Iris pigment epithelial cell (primary cell): ENCODE measurements at places on chromosomes 5 and 9.
A peak's percentile ranks its signal among the peaks of the same experiment; 100 is the strongest.

- no peak for DNase-seq
These were observed 40.5 kb downstream of the CDO1 start for GRCh38 chr5:115775999-115776398.

DNA sequence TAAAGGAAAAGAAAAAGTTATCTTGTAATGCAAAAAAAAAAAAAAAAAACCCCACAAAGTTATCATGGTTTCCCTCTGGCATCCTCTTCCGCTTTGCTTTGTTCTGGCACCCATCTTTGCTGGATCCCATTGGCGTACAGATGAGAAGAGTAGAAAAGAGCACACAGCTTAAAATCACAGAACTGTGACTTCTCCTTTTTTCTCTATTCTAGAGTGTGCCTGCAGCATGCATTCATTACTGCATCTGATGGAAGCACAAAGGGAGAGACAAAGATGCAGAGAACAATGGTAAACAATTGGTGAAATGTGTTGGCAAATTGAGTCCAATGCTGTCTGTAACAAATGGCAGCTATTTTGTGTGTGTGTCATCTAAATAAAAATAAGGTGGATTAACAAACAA, 440.8 kb upstream of the PIK3R1 start:
- no peak for DNase-seq

GRCh38 chr9:27487128-27487640, 36.9 kb upstream of the IFNK start:
- peak; percentile 26 for DNase-seq

DNA sequence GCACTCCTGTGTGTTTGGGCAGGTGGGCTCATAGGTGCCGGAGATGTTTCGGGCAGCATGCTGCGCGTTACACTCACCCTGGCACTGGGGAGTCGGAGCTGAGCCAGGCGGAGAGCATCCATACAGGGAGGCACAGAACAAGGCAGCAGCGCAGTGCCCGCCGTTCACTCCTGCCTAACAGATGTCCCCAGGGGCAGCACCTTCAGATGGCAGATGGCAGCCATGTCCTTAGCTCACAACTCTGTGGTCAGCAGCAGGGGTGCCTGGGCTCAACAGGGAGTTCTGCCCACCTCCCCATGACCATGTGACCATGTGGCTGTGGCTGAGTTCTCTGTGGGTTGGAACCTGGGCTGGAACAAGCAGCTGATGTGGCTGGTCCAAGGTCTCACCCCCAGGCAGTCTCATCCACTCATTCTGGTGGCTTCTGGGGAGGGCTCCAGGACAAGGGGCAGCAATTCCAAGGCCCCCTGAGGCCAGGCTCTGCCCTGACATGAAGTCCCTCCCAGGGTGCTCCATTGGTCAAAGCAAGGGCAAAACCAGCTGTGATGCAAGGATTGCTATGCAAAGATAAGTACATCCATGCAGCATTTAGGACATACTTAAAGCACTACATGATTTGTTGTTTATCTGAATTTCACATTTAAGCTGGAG, 64.2 kb downstream of the MRPL36 start:
- DNase-seq: no peak

DNA sequence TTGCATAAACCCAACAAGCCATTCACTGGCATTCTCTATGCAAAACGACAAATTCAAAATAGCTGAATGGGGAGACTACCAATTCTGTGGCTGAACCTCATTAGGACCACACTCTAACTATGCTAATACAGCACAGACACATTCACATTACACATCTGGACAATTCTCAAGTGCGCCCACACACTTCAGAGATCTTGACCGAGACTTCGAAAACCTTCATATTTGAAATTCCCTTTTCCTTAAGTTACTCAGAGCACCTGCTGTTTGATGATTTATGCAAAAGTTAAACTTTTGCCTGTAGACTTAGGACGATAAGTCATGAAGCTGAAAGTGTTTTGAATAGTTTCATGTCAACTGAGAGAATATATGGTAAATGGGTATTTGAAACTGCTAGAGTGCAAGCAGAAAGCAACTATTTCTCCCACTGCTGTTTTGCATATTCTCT, 111.9 kb downstream of the FBN2 start:
- DNase-seq: no peak

DNA sequence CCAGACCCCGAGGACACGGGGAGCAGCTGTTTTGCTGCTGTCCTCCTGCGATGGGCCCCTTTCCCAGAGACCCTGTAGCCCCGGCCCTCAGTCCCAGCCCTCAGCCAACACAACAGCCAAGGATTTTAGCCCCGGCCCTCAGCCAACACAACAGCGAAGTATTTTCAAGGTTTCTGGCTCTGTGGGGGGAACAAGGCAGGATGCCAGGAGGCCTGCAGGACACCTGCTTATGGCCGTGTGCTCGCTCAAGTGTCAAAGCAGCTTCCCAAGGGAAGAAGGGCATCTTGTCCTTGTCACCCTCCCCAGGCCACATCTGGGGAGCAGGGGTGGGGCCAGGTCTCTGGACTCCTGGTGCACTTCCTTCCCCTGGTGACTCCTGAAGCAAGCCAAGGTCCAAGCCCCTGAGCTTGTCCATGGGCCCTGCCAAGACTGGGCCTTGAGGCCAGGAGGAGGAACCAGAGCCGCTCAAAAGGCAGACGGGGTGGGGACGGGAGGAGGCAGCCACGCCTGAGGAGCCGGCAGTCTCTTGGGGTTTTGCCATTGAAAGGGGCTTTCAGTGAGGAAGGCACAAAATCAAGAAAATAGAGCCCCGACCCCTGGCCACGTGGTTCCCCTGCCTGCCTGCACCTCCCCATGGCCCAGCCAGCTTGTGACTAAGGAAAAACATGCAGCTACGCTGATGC, 10.8 kb downstream of the KCNT1 start:
- no peak for DNase-seq

DNA sequence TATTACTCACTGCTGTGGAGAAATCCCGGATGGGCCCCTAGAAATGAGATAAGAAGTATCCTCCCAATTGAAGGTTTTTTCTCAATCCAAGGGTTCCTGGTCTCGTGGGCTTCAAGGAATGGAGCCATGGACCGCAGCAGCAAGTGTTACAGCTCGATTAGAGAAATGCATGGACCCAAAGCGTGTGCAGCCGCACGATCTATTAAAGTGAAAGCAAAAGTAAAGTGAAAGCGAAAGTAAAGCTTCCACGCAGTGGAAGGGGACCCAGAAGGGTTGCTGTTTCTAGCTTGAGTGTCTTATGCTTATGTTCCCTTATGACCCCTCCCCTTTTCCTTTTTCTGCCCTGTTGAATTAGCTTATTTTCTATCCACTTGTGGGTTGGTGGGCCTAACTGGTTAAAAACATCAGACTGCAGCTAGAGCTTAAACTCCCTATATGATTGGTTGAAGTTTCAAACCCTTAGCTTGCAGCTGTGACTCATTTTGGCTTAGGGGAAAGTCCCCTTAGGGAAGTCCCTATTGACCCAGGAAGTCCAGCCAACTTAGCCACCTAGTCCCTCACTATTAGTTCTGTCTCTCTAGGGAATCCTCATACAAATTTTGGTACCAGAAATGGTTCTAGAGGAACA, 1111.8 kb downstream of the TAF11L14 start:
- no peak for DNase-seq

GRCh38 chr5:159410480-159410879, 80.2 kb upstream of the IL12B start:
- peak; percentile 77 for DNase-seq

DNA sequence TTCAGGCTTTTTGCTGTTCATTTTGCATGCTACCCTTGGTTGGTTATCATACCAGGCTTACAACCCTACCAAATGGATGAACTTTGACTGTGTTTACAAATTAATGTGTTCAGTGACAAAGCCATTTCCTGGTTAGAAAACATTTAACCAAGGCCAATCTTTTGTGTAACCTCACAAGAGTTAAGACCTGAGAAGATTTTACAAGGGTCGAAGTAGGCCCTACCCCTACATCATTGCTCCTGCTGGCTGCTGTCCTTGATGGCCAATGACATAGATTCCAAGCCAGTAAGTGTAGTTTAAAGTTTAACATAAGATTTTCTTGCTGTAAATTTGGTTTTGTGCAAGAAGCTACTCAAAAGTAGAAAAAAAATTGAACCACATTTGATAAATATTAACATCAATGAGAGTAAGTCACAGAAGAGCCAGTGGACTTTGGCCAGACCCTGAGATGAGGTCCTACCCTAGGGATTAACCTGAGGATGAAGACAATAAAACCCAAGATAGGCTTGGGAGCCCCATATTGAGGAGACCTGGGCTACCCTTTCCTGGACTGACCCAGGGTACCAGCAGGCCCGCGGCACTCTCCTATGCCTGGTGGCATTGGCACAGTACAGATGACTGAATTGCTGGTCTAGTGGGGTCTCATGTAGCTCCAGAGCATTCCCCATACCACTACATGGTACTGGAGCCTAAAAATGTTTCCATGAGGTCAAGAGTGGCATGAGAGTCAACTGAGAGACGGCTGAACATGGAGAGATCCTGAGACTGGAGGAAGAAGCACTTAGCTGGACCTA, 8.3 kb downstream of the C1QTNF3 start:
- DNase-seq: no peak

DNA sequence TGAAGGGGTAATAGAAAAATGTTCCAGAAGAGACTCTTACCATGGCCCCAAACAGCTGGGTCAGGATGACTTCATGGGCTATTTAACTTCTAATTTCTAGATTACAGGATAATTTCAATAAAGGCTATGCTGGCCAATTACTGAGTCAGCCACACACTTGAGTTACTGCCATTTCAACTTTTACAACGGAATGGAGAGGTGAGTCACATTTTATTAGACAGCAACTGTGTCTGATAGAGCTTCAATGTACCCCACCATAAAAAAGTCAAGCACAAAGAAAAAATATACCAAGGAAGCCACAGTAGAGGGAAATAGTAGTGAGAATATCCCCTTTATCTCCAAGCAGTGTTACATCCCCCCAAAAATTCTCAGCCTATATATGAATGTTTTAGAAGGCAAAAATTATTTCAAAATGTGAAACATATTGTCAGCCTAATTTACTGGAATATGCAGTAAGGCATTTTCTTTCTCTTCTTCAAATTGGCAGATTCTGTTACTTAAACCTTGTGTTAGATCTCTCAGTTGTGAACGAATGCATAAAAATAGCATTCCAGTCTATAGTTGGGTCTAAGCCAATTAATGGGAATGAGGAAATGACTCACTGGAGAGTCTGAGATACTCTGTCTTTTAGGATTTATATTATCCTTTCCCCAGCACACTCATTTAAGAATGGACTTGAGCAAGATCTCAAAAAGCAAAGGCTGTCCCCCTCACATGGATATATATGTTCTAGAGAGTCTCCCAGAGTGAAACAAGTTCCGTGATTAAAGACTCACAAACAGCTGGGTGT, 47.1 kb upstream of the RAI14 start:
- DNase-seq: peak; percentile 94

GRCh38 chr5:74409712-74410111, 230.8 kb downstream of the ENC1 start:
- no peak for DNase-seq

DNA sequence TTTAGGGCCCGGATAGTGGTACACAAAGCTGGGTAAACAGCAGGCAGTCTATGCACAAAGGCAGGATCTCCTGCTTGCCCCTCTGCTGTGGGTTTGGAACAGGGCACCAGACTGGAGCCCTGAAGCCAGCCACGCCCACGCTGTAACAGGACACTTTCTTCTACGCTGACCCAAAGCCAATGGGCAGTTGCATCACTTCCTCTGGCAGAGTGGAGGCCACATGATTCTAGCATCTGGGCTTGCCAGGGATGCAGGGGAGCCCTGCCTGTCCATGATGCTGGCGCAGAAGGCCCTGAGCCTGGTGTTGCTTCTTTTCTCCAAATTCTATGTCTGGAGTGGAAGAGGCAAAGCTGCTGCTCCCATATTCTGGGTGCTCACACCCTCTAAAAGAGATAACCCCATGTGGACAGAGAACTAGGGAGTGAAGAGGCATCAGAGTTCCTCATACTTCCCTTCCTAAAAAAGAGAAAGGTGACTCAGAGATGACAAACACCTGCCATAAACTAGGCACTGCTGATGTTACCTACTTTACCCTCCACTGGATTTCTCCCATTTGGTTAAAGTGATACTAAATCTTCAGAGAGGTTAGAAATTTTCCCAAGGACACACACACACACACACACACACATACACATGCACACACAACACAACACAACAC, 260.3 kb upstream of the KLF4 start:
- DNase-seq: peak; percentile 95

- DNase-seq: no peak
These were observed 214.9 kb upstream of the IL12B start for GRCh38 chr5:159545156-159545555.

DNA sequence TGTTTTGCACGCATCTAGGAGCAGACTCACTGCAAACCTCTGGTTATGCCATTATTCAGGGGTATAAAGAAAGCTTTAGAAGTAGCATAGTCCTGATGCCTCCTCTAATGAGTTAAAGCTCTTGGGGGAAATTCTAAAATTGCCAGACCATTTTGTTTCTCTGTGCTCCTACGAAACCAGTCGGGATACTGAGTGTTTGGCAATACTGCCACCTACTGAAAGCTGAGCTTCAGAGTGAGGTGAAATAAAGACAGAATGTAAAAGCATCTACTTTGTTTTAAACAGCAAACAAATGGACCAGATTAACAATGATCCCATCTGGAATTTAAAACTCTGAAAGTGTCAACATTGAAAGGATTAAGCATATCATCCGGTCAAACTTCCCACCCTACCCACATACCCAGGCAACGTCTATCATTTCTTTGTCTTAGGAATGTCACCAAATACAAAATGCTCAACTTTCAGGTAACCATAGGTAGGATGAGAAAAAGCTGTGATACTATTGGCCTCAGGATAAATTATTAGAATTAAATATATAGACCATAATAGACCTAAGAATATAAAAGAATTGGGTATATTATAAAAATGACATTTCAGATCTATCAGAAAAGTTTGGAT, 77.8 kb upstream of the SHISAL2B start:
- DNase-seq: peak; percentile 70

GRCh38 chr5:67014957-67015400, 181.6 kb downstream of the CD180 start:
- DNase-seq: peak; percentile 27
